ENCODE measurements at places on chromosomes 16 and 17.

GRCh38 chr17:62663304-62663703 lies 35.8 kb downstream of the MRC2 start:
- no peak for DNase-seq

- DNase-seq: no peak
Observed at GRCh38 chr17:7997186-7997585, 5.2 kb upstream of the GUCY2D start.

DNA sequence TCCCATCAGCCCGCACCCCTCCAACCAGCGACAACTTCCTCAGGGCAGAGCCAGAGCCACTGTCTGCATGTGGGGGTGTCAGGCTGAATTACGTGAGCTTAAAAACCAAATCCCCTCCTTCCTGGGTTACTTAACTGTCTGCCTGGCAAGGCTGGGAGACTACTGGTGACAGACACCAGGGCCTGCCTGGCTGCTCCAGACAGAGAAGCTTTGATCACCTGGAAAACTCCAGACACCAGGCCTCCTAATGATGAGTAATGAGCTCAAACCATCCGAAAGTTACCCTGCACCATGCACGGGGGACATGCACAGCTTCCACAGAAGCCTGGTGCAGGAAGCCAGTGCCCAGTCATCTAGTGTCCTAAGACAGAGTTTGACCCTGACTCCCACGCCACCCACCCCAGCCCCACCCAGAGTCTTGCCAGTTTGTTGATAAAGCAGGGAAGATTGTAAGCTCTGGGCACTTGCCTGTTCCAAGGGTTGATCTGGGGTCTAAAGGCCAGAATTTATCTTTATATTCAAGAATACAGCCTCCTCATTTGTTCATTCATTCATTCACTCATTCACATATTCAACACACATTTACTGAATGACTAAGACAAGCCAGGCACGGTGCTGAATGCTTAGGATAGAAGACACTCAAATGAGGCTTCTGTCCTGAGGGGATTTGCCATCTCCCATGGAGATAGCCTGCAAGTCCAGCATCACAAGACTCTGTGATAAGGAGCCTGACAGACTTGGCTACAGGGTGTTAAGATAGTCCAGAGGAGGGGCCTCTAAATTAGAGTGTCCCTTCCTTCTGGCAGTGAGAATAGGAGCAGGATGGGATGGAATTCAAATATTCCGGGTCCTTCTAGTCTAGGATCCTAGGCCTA lies 7.2 kb upstream of the CCDC182 start:
- DNase-seq: no peak

DNA sequence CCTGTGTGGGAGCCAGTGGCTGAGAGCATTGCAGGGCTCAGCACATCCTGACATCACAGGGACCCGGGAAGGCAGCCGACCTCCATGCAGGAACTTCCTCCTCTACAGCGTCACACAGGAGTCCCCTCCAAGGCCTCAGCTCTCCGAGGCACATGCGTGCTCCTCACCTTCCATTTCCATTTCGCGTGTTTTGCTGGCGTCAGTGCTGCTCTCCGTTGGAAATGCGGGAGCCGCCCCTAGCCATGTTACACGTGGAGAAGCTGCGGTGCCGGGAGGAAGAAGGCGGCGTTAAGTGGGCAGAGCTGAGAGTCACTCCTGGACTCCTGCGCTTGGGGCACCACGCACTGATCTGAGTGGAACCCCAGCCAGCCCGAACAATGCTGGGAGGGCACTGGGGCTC lies 25.2 kb upstream of the CRISPLD2 start:
- no peak for DNase-seq

DNA sequence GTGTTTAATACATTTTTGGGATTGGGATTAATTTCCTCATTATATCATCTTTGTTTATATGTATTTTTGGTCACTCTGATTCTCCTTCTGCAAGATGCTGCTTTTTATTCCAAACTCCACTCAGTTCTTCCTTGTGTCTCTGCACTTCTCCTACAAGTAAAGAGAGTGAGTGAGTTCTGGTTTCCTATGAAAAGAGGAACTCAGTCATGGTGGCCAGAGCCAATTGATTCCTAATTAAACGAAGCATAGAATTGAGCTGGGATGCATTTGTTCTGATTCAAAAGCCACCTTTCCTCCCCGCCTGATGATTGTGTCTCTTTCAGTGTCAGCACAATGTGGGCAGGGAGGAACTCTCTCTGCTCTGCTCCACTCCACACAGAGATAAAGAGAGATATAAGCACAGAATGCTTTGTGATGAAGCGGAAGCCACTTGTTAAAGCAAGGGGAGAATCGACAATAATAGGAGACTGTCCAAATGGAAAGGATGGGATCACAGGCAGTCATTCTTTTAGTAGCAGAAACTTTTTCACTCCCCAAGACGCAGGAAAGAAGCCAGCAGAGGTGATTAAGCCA lies 121.3 kb upstream of the GOT2 start:
- DNase-seq: no peak

DNA sequence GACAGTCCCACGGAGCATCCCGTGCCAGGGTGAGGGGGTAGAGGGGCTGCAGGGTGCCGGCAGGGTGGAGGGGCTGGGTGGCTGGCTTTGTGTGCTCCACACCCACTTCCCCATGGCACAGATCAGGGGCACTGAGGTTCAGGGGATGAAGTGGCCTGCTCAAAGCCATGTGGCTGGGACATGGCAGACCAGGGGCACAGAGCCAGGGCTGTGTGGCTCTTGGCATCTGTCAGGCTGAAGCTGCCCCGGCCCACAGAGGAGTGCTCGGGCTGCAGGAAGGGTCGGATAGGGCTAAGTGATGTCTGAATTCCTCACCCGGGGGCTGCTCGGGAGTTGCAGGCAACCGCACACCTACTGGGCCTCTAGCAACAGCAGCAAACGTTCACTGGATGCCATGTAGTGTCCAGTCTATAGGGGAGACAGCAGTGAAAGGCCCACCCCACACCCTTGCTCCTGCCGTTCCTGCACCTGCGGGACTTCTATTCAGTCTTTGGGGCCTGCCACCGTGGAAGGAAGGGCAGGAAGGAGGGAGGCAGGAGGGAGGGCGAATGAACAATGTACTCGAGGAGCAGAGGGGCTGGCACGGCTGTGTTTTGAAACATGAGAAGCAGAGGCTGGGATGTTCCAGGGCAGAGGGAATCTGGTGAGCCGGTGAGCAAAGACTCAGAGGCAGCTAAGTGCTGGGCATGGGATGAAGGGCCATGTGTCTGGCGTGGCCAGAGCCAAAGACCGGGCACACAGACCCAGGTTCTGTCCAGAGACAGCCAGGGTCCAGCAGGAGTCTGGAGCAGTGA lies 15.1 kb downstream of the SLC5A10 start:
- peak; percentile 50 for DNase-seq
